Stimulated activated CD8-positive, alpha-beta memory T cell treated with anti-CD3 and anti-CD28 coated beads, Interleukin-4, amount 100 ng/mL, for 1 hour (primary cell): ENCODE measurements at places on chromosomes 16 and 17.
A peak's percentile ranks its signal among the peaks of the same experiment; 100 is the strongest.

- no peak for DNase-seq
These were observed 351.7 kb downstream of the FOXL1 start for GRCh38 chr16:86930001-86930400.

DNA sequence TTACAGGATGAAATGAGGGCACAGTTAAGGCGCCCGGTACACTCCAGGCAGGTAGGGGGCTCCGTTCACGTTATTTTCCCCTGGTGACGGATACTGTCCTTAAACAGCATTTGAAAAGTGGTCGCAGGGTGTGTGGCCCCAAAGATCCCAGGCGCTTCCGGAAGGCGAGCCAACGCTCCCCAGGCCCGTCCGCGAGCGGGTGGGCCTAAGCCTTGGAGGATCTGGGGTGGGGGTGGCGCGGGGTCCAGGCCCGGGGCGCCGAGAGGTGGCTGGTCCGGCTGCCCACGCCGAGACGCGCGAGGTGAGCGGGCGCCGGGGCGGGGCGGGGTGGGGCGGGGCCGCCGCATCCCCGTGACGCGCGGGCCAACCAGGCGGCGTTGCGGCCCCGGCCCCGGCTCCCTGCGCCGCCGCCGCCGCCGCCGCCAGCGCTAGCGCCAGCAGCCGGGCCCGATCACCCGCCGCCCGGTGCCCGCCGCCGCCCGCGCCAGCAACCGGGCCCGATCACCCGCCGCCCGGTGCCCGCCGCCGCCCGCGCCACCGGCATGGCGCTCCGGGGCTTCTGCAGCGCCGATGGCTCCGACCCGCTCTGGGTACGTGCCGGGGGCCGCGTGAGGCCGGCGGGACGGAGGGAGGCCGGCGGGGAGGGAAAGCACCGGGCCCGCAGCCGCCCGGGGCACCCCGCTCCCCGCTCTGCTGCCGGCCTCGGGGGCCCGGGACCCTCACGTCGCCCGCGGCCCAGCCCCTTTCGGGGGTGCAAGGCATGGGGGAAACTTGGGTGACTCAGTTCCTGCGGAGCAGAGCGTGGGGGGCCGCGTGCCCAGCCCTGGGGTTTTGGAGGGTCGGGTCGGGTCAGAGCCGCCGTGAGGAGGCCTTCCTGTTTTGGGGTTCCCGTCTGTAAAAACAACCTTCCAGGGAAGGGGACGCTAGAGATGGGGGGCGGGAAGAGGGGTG is at the start of gene ABCC1:
ABCC1 (plus strand) TSS at position 407 of the 951 bp plus-strand sequence; CDS start at position 543, 136 bp downstream.
- DNase-seq, result peak; percentile 26

DNA sequence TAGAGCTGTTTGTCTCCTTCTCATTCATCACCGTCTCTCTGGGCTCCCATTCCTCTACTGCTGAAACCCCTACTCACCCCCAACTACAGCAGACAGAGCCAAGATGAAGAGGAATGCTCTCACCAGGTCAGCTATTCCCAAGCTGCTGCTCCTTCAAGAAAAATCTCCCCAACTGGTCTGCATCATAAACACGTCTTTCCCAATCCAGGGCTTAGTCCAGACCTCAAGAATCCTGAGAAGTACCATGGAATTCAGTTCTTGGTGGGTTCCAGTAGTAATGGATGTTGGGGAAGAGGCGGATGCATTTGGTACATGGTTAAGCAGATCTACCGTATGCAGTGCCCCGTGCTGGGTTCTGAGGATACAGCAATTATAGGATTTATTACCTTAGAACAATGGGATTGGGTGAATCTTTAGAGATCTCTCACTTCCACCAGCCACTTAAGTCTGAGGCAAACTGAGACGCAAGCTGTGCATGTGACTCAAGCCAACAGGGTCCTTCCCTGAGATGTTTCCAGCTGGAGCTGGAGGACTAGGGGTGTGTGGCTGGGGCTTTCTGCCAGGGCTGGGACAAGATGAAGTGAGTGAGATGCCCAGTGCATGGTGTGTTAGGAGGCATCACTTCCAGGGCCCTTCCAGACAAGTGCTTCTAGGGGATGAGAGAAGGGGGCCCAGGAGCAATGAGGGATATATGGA is 232.7 kb upstream of the CDH5 start:
- no peak for DNase-seq

- no peak for DNase-seq
These were observed 85.6 kb downstream of the TTC19 start for GRCh38 chr17:16085066-16085699.

DNA sequence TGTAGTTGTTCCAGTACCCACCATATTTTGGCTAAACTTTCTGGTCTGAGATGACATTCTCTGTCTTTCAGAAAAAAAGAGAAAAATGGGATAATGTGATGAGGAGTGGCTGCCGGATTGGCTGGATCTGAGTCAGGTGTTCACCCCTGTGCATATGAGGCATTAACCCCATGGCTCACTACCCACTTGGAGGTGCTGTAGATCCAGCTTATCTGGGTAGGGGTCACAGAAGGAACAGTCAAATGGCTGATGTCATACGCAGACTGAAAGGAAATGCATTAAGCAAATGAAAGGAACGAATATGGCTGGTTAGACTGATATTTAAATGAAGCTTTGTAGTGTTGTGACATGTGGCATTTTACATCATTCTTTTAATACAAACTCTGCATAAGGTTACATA is 17.3 kb downstream of the MAP2K6 start:
- DNase-seq, result no peak

GRCh38 chr16:12009462-12009861 is 32.9 kb downstream of the SNX29 start:
- DNase-seq, result no peak

DNA sequence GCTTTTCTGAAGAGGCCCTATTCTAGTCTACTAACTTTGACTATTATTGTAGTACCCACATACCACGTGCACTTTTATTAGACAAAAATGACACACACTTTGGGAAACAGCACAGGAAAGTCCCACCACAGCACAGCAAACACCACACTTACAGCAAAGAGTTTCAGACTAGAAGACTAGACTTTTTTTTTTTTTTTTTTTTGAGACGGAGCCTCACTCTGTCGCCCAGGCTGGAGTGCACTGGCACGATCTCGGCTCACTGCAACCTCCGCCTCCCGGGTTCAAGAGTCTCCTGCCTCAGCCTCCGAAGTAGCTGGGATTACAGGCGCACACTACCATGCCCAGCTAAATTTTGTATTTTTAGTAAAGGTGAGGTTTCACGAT is 20.1 kb downstream of the YWHAE start:
- no peak for DNase-seq

GRCh38 chr17:42679492-42680330 is 1.9 kb downstream of the CCR10 start:
- no peak for DNase-seq

DNA sequence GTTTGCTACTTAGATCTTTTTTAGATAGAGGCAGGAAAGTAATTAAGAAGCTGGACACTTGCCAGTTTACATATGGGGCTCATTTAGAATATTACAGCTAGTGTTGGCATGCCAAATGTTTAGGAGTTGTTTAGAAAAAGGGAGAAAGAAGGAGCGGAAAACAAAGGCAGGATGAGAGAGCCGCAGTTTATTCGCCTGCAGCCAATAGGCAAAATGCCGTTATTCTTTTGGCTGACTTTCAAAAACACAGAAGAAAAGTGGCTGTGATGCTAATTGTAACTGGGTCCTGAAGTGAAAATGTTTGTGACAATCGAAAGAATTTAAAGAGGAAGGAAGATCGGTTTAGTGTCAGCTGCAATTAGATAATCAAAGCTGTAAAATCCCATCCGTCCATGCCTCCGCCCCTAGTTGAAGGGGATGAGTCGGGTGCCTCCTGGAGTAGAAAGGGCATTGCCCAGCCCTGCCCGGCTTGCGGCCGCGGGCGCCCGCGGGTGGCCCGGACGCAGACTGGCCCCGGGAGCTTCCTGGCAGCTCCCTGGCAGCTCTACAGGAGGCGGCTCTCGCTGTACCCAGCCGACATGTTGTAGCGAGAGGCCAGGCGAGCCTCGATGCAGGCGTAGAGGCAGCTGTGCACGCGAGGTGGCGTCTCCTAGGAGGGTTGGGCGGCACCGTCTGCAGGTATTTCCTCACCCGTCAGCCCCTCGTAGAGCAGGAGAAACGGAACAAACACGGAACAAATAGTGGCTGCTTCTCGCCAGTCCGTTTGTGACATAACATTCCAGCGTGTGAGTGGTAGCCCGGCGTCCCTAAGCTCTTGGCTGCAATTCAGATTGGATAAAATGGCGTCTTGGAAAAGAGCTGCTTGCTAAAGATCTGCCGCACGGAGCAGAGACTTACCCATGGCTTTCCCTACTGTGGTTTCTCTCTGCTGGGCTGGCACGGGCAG is 82.2 kb downstream of the TNRC6C start:
- no peak for DNase-seq

DNA sequence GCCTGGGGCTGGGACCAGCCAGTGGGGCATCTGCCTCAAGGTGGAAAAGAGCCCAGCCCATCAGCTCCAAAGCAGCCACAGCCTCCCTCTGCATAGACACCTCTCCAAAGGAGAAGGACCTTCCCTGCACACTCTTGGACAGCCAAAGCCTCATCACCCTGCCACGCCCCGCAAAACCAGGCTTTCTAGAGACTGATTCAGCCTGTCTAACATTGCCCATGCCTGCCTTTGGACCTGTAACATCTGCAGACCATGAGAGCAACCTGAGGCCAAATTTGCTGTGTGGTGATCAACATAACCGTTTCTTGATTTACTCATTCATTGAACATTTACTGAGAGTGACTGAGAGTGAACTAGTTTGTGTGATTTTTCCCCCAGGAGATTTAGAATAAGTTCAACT is 219.7 kb upstream of the HSBP1 start:
- DNase-seq, result no peak

GRCh38 chr16:15807603-15808009 is 49.2 kb downstream of the MYH11 start:
- no peak for DNase-seq

DNA sequence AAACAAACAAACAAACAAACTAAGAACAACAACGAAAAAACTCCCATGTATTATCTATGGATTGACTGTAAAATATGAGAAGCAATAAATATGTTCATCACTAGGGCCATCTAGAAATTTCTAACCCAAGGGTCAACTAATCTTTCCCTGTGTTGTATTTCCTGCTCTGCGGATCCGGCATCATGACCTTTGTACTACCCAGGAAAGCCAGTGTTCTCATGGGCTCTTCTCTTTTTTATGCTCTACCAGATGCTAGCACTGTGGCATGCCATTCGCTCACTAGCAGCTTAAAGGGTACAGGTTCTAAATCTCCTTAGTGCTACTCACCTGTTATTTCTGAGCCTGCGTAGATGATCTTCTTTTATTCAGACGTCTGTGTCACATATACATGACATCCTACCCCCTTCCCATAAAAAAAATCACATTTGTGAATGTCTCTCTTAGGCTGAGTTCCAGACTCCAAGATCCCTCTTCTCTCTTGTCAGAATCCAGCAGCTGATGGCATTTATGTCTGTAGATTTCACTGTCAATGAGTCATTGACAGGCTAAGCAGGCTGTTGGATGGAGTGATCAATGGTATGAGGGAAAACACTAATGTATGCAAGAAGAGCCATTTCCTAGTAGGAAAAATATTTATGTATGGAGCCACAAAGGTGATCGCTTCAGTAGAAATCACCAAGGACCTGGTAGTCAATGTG is 100.0 kb downstream of the WWOX start:
- no peak for DNase-seq

DNA sequence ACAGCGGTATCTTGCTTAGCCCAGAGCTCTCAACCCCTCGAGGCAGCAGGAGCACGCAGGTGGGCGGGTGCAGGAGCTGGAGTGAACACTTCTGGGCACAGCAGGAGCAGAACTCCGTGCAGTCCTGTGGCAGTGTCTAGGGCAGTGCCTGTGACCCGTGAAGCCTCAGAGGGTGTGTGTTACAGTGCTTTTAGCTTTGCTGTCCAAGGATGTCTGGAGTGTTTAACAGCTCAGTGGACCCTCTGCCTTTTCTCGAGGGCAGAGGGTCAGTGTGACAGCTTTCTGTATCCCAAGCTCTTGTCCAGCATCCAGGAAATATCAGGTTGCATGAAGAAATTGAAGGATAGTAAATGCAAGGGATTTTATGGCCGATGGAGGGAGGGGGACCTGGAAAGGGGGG is 16.4 kb upstream of the SSTR5 start:
- no peak for DNase-seq

GRCh38 chr17:79835953-79836509 is 3.2 kb downstream of the CBX4 start:
- no peak for DNase-seq

- no peak for DNase-seq
These were observed 43.5 kb downstream of the TBX21 start for GRCh38 chr17:47776330-47777197.

- no peak for DNase-seq
These were observed 52.7 kb downstream of the ZNF18 start for GRCh38 chr17:11944587-11944986.
